ENCODE measurements at places on chromosomes 6 and 20.

GRCh38 chr20:50373674-50374286 is 136.4 kb upstream of the PTPN1 start:
- no peak overlapping the region for H3K4me3 ChIP-seq
- no peak overlapping the region for H3K27ac ChIP-seq
- DNase-seq = no peak
- H3K27me3 ChIP-seq = peaks cover 15% of the 10 kb centered on the region

GRCh38 chr20:1240549-1240948 is 14.7 kb downstream of the RAD21L1 start:
- no peaks in the 10 kb centered on the region for H3K36me3 ChIP-seq
- peaks cover 3% of the 10 kb centered on the region for H3K27me3 ChIP-seq

DNA sequence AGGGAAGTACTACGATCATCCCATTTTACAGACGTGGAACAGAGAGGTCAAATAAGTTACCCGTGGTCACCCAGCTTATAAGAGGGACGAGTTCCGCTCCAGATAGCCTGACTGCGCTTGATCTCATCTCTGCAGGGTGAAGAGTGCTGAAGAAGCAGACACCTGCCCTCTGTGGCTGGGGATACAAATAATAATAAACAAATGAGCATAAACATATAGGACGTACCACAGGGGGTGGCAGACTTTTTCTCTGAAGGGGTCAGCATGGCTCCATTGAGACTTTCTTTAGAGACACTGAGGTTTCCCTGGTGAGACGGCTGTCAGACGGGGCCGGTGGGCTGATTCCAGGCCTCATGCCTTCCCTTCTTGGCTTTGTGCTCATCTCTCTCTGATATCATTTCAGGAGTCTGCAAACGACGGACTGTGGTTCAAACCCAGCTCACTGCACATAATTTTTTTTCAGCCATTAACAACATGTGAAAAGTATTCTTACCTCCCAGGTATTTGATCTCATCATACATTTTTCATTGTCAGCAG is 47.1 kb downstream of the IRF4 start:
- no peak overlapping the region for H3K4me3 ChIP-seq
- no peak overlapping the region for H3K27ac ChIP-seq
- H3K4me1 ChIP-seq = peaks cover 16% of the 10 kb centered on the region
- H3K36me3 ChIP-seq = no peaks in the 10 kb centered on the region
- no peak for DNase-seq
- peaks cover 2% of the 10 kb centered on the region for H3K27me3 ChIP-seq

- no peak for DNase-seq
- H3K4me3 ChIP-seq = no peak overlapping the region
- no peaks in the 10 kb centered on the region for H3K4me1 ChIP-seq
- H3K27ac ChIP-seq = no peak overlapping the region
These were observed 22.9 kb downstream of the ERMARD start for GRCh38 chr6:169774347-169774746.

DNA sequence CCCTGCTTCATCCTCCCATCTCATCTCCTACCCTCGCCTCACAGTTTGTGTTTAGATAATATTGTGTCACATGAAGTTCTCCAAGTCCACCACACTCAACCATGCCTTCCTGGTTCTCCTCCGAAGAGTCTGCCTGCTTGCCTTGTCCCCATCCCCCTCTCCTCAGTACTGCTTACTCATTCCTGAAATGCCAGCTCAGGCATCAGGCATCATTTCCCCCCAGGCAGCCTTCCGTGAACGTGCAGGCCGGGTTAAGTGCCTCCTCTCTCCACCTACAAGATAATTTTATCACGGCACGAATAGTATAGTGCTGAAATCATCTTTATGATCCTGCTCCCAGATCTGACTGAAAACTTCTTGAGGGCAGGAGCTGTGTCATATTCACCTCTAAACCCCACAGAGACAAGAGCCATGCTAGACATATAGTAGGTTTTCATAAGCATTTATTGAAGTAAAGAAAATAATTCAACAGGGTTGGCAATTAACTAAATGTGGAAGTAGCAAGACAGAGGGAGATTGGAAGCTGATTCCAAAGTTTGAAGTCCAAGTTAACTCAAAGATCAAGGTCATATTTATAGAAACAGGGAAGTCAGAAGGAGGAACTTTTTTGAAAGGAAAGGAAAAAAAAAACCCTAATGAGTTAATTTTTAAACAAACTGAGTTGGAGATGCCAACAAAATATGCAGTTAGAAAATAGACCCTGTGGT is 48.7 kb upstream of the BMP2 start:
- no peaks in the 10 kb centered on the region for H3K36me3 ChIP-seq
- no peak for DNase-seq
- H3K27me3 ChIP-seq = peaks cover 1% of the 10 kb centered on the region
- no peak overlapping the region for H3K4me3 ChIP-seq
- H3K27ac ChIP-seq = no peak overlapping the region
- H3K4me1 ChIP-seq = no peaks in the 10 kb centered on the region

DNA sequence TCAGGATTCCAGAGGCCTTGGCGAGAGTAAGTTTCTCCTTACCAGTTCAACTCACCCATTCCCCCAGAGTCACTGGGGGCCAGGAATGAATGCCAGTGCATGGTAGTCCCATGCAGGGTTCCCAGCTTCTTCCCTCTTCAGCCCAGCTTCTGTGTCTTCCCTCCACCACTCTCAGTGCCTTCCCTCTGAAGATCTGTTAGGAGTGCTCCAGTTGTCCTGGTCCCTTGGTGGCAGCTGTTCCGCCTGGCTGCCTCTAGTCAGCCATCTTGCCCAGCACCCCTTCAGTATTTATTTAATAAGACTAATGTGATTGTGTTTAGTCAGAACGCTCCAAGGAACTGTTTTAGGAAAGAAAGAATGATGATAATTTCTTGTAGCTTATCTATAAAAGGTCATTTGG is 23.1 kb downstream of the FIG4 start:
- no peak for DNase-seq
- peaks cover 30% of the 10 kb centered on the region for H3K4me1 ChIP-seq
- H3K27me3 ChIP-seq = no peaks in the 10 kb centered on the region
- H3K36me3 ChIP-seq = peaks cover 5% of the 10 kb centered on the region

GRCh38 chr6:55953335-55953734 is 77.9 kb upstream of the BMP5 start:
- no peaks in the 10 kb centered on the region for H3K36me3 ChIP-seq
- DNase-seq = no peak
- H3K27ac ChIP-seq = no peak overlapping the region
- H3K27me3 ChIP-seq = no peaks in the 10 kb centered on the region
- no peaks in the 10 kb centered on the region for H3K4me1 ChIP-seq

DNA sequence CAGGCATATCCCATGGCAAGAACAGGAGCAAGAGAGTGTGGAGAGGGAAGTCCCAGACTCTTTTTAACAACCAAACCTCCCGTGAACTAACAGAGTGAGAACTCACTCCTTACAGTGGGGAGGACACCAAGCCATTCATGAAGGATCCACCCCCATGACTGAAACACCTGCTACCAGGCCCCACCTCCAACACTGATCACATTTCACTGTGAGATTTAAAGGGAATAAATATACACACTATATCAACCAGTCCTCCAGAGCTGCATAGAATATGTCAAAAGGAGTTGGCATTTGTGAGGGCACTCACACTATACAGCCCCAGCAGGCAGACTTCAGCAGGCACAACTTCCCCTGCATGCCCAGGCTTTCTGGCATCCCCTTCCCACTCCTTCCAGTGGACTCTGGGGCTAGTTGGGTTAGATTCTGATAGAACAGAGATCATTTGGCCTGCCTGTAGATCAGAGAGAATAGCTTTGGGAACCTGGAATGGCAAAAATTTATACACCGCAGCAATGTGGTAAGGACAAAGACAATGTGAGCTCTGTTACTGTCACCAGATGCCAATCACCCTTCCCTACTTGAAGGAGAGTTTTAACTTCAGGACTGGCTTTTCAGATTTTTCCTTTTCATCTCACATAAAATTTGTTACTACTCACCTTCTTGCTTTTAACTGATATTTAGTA is 25.2 kb upstream of the TENT5A start:
- DNase-seq = no peak
- H3K4me3 ChIP-seq = no peak overlapping the region
- H3K27me3 ChIP-seq = peaks cover 2% of the 10 kb centered on the region
- no peaks in the 10 kb centered on the region for H3K4me1 ChIP-seq
- no peak overlapping the region for H3K27ac ChIP-seq

- no peak overlapping the region for H3K27ac ChIP-seq
- H3K36me3 ChIP-seq = peaks cover 4% of the 10 kb centered on the region
- H3K4me3 ChIP-seq = no peak overlapping the region
- H3K27me3 ChIP-seq = no peaks in the 10 kb centered on the region
- DNase-seq = no peak
- peaks cover 2% of the 10 kb centered on the region for H3K4me1 ChIP-seq
These were observed 893.5 kb upstream of the MAP3K7 start for GRCh38 chr6:91480402-91480801.

GRCh38 chr20:20368418-20369249 is 730 bp downstream of the INSM1 start:
- peaks cover 17% of the 10 kb centered on the region for H3K27me3 ChIP-seq
- DNase-seq = no peak
- peaks cover 18% of the 10 kb centered on the region for H3K4me1 ChIP-seq

DNA sequence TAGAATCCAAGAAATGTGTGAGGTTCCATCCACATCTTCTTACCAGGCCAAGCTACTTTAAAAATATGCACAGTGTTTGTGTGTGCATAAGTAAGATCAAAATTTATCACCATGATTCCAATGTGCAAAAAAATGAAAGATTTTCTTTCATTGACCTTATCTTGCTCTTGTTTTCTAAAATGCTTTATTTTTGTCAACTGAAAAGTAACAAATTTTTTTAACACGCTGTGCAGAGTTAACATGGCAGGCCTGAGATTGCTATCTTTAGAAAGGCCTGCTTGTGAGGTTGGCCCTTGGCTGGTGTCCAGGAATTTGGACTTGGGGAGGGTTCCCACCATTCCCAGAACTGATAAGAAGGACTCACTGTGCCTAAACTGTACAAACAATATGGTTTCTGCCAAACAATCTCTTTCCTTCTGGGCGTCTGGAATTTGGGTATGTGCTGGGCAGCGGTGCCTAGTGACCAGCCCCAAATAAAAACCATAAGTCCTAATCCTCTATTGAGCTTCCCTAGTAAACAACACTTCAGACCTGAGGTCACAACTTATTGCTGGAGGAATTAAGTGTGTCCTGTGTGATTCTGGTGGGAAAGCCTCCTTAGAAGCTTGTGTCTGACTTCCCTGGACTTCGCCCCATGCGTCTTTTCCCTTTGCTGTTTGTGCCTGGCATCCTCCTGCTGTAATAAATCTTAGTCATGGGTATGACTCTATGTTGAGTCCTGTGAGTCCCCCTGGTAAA is 19.8 kb upstream of the MYLIP start:
- no peaks in the 10 kb centered on the region for H3K4me1 ChIP-seq
- H3K36me3 ChIP-seq = no peaks in the 10 kb centered on the region
- H3K27me3 ChIP-seq = peaks cover 12% of the 10 kb centered on the region
- no peak overlapping the region for H3K4me3 ChIP-seq
- H3K27ac ChIP-seq = no peak overlapping the region
- DNase-seq = no peak

Data from immature natural killer cell (primary cell).